ENCODE measurements at places on chromosomes 6 and 20. TPM values are rescaled to one million over a fixed set of nuclear protein-coding genes. Genes with fewer than 3 reads are reported as not detected.

SCAND1 gene
- 139 TPM for polyA plus RNA-seq

DNA sequence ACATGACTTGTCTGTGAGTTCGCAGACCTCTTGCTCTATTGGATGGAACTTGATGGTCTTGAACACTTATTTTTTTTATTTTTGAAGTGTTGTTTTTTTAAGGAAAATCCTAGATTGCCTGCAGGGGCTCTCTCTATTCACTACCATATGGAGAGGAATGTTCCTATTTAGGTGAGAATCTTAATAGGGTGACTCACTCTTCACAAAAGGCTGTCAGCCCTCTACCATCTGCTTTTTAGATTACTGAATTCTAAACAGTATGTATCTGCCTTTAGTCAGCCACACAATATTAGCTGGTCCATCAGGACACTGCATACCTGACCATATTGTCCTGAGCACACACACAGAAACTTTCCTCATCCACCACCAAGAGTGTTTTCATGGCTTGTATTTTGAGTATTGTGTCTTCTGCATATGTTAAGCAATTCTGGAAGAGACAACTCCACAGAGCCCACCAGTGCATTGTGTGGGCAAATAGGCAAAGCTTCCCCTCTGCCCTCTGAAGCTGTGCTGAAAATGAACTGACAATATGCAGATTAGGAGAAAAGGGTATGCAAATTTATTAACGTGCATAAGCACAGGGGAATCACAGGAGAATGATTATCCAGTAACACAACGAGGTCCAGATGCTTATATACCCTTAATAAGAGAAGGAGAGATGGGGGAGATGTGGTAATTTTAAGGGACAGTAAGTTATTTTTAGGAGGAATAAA lies 6.6 kb upstream of the BTBD9 start:
- no peak for DNase-seq

GRCh38 chr20:17613328-17614175 lies 43.7 kb downstream of the DSTN start:
- DNase-seq, result no peak

DNA sequence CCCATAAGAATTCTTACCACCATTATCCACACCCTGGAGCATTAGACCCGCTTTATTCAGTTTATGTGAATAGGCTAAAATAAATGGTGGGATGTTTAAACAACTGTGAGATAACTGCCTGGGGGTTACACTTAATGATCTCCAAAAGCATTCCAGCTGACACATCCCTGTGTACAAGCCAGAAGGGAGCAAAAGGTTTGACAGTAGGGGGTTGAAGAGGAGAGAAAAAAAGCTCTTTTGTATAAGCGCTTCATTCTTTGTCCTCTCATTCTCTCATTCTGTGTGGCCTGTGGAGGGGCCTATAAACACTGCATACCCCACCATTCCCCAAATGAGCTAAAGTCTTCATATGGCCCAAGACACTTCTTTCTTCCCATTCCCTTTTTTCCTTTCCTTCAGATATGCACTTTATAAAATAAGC lies 30.8 kb upstream of the COL21A1 start:
- DNase-seq, result no peak

COL19A1 gene
- not detected for polyA plus RNA-seq

METTL24 gene
- polyA plus RNA-seq, result not detected

DNA sequence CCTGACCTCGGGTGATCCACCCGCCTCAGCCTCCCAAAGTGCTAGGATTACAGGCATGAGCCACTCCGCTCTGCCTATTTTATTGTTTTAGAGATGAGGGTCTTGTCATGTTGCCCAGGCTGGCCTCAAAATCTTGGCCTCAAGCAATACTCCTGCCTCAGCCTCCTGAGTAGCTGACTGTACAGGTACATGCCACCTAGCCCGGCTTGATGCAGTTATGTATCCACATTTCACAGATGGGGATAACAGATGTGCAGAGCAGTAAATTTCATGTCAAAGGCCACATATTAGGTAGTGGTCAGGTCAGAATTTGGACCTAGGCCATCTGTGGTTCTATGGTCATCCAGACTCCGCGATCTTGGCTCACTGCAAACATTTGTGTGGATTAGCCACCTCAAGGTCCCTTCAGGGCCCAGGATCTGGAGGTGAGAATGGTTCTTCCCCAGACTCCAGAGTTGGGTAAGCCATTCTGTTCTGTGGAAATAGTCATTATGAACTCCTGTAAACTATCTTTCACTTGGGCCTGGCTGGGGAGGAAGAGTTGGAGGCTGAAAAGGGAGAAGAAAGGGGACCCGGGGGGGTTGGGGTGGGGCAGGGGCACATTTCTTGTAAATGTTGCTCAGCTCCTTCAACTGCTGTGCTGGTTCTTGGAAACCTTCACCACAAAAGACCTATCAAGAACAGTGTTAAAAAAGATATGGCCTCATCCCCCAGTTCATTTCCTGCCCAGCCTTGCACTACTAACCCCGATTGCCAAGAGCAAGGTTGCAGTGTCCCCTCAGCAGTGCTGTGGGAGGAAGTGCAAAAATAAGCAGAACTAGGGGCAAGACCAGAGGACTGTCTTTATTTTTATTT lies 13.0 kb downstream of the PIM1 start:
- DNase-seq, result no peak

- no peak for DNase-seq
Observed at GRCh38 chr6:160051390-160051789, 70.2 kb upstream of the SLC22A1 start.

GRCh38 chr20:46946796-46947195 lies 52.2 kb downstream of the EYA2 start:
- DNase-seq, result no peak

DNA sequence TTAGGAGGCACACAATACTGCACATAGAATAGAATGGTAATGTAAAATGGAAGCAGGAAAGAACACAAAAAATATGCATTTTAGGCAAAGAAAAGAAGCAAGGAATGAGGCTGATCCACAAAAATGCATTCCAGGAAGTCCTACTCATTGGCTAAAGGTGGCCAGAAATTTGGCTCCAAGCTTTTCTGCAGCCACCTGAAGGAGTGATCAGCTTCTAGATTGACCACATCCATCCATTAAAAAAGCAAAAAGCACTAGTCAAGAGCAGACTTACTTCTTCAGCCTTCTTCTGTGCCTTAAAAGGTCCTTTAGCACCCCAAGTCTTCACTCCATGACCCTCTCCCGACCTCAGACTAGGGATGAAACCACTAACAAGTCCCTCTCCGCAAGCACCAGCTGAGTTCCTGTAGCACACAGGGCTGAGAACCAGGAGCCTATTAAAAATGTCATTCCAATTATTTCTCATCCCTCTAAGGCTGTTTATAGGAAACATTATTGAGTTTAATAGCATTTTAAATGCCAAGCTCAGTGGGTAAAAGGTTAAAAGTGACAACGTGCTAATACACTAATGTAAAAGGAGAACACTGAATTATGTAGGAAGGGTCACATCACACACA lies 36.5 kb downstream of the TRAM2 start:
- no peak for DNase-seq

DNA sequence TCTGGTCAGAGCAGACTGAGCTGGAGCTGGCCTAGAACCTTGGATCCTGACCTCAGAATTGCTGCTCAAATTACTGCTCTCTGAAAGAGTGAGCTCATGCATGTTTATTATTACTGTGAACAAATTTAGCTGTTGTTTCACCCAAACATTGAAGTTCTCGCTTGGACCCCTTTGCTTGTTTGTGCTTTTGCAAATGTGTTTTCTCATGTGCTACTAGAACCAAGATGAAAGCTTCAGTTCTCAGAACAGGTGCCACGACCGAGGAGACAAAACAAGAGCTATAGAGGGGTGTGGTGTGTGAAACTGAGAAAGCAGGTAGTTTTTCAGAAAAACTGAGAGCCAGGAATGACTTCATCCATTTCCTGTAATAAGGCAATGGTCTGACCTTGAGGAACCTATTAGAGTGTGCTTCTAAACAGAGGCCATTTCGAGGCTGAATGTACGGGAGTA lies 50.0 kb upstream of the ESR1 start:
- DNase-seq, result peak; percentile 16

CST4 gene
- polyA plus RNA-seq, result not detected

- no peak for DNase-seq
Observed at GRCh38 chr20:8361006-8361652, 229.1 kb downstream of the PLCB1 start.

DNA sequence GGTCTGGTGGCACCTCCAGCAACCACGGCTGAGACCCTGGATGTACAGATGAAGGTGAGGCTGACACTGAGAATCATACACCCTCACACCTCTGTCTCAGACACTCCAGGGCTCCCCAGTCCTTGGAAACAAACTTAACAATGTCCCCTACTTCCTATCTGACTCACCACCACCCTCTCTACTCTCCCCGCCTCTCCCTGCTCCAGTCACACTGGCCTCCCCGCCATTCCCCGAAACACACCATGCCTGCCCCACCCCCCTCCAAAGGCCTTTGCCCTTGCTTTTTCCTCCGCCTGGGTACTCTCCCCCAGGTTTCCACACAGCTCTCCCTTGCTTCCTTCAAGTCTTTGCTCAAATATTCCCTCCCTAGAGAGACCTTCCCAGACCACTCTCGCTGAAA lies 16.3 kb downstream of the BPI start:
- DNase-seq, result no peak

XKR7 gene
- not detected for polyA plus RNA-seq

DNA sequence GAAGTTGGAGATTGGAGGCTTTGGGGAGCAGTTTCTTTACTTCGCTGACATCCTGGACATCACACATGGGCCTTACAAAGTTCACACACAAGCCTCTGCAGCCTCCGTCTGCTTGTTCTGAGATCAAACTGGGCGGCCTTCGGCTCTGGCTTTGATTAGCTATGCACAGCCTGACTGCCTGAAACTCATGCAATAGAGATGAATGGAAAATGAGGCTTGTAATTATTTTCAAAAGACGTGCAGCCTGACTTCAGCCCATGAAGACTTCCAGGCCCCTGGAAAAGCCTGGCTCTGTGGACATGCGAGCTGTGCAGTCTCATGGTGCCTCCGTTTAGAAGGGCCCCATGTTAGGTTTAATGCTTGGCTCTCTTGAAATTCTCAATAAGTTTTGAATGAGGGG lies 480.5 kb upstream of the SULF2 start:
- no peak for DNase-seq
